ENCODE measurements at places on chromosomes 5 and 9.

DNA sequence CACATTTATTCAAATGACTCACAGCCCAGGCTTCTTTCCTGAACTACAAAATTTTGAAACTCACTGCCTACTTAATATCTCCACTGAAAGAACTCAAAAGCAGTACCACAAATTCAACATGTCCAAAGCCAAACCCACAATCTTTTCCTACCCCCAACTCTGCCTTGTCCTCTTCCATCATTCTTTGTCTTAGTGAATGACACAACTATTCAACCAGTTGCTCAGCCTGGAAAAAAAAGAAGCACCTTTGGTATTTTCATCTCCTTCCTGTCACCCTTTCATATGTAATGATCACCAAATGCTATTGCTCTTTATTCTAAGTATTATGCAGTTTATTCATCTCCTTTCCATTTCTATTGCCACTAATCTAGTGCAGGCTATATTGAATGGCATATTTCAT, 216.3 kb downstream of the TMEM232 start:
- no peaks in the 10 kb centered on the region for H3K36me3 ChIP-seq
- no peaks in the 10 kb centered on the region for H3K4me1 ChIP-seq
- H3K27ac ChIP-seq = no peak overlapping the region
- H3K4me3 ChIP-seq = no peak overlapping the region
- no peak for DNase-seq

GRCh38 chr9:98908897-98909634, 34.6 kb upstream of the COL15A1 start:
- no peaks in the 10 kb centered on the region for H3K36me3 ChIP-seq
- no peaks in the 10 kb centered on the region for H3K27me3 ChIP-seq
- H3K4me3 ChIP-seq = no peak overlapping the region
- no peak for DNase-seq
- H3K27ac ChIP-seq = peak overlapping the region; percentile 8

GRCh38 chr9:19429595-19429994, 20.8 kb downstream of the ACER2 start:
- H3K27me3 ChIP-seq = no peaks in the 10 kb centered on the region
- no peaks in the 10 kb centered on the region for H3K4me1 ChIP-seq
- H3K36me3 ChIP-seq = no peaks in the 10 kb centered on the region
- H3K4me3 ChIP-seq = no peak overlapping the region

- H3K4me3 ChIP-seq = no peak overlapping the region
- H3K4me1 ChIP-seq = no peaks in the 10 kb centered on the region
- DNase-seq = no peak
- H3K27me3 ChIP-seq = no peaks in the 10 kb centered on the region
- H3K36me3 ChIP-seq = no peaks in the 10 kb centered on the region
- no peak overlapping the region for H3K27ac ChIP-seq
Measured at GRCh38 chr9:21611891-21612290, 129.8 kb upstream of the IFNE start.

DNA sequence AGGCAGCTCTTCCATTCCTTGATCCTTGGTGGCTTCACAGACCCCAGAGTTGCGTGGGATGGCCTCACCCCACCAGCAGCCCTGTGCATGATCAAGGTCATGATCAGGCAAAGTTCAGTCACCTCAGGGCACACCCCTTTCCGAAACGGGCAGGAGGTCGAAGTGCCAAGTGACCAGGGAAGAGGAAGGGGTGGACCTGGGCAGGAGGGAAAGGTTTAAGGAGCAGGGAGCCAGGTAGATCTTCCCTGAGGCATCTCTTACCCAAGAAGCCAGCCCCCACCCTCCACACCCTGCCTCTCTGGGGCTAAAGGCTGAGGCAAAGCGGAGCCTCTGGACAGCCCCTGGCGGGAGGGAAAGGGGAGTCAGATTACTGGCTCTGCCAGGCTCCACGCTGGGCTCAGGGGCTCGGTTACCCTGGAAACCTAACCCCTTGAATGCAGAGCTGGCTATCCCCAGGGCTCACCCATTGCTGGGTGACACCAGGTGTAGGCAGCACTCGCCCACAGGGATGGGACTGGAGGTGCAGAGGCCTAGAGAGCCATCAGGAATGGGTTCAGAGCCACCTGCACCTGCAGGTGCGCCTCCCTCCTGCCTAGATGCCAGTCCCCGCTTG, 3.6 kb downstream of the MGAT4B start:
- no peak overlapping the region for H3K27ac ChIP-seq
- no peaks in the 10 kb centered on the region for H3K4me1 ChIP-seq
- DNase-seq = no peak
- no peaks in the 10 kb centered on the region for H3K36me3 ChIP-seq
- no peak overlapping the region for H3K4me3 ChIP-seq
- H3K27me3 ChIP-seq = no peaks in the 10 kb centered on the region

DNA sequence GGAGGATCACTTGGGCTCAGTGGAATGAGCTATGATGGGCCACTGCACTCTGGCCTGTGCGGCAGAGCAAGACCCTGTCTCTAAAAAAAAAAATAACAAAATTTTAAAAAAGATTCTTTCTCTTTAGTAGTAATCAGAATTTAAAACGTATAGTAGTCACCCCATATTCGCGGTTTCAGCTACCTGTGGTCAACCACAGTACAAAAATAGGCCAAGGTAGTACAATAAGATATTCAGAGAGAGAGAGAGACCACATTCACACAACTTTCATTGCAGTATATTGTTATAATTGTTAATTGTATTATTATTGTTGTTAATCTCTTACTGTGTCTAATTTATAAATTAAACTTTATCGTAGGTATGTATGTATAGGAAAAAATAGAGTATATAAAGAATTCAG, 18.7 kb downstream of the INIP start:
- no peaks in the 10 kb centered on the region for H3K4me1 ChIP-seq
- no peak overlapping the region for H3K27ac ChIP-seq
- H3K4me3 ChIP-seq = no peak overlapping the region
- DNase-seq = no peak
- H3K27me3 ChIP-seq = no peaks in the 10 kb centered on the region

DNA sequence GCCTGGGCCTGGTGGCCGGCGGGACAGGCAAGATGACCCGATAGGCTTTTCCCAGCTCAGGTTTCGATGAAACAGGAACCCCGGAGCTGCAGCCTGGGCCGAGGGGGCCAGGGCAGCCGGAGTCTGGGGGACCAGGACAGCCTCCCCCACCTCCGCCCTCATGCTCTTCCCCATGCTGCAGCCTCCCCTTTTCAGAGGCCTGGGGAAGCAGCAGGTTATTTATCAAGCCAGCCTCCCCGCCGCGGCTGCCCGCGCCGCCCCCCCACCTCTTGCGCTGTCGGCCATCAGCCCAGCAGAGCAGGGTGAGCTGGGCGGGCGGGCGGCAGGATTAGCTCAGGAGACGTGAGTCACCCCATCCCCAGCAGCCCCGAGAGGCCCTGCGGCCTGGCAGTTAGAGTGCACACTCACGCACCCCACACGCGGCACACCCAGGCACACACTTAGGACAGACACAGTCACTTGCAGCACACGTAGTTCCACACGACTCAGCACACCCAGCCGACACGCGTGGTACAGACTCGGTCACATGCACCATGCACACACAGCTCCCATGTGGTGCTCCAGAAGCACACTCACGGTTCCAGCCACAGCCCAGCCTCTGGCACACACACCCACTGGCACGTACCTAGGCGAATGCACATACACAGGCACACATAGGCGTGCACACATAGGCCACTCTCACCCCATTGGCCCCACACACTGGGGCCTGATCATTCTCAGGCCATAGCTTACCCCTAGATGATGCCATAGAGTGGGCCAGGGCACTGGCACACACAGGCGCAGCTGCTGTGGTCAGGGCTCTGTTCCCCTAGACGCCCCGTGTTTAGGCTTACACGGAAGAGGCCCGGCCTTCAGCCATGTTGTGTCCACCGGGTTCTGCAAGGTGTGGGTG, 13.0 kb downstream of the CXXC5 start:
- peak; percentile 90 for DNase-seq
- H3K27me3 ChIP-seq = no peaks in the 10 kb centered on the region
- H3K27ac ChIP-seq = peak overlapping the region; percentile 79
- peaks cover 31% of the 10 kb centered on the region for H3K4me1 ChIP-seq
- H3K36me3 ChIP-seq = no peaks in the 10 kb centered on the region

GRCh38 chr5:148864113-148864841, 37.9 kb downstream of the ADRB2 start:
- no peak overlapping the region for H3K4me3 ChIP-seq
- H3K27me3 ChIP-seq = no peaks in the 10 kb centered on the region
- no peak overlapping the region for H3K27ac ChIP-seq
- H3K36me3 ChIP-seq = no peaks in the 10 kb centered on the region
- no peak for DNase-seq
- H3K4me1 ChIP-seq = no peaks in the 10 kb centered on the region

- H3K4me1 ChIP-seq = no peaks in the 10 kb centered on the region
- no peak overlapping the region for H3K4me3 ChIP-seq
- no peak overlapping the region for H3K27ac ChIP-seq
- no peaks in the 10 kb centered on the region for H3K36me3 ChIP-seq
- no peaks in the 10 kb centered on the region for H3K27me3 ChIP-seq
Measured at GRCh38 chr5:168211936-168212335, 79.5 kb upstream of the WWC1 start.

DNA sequence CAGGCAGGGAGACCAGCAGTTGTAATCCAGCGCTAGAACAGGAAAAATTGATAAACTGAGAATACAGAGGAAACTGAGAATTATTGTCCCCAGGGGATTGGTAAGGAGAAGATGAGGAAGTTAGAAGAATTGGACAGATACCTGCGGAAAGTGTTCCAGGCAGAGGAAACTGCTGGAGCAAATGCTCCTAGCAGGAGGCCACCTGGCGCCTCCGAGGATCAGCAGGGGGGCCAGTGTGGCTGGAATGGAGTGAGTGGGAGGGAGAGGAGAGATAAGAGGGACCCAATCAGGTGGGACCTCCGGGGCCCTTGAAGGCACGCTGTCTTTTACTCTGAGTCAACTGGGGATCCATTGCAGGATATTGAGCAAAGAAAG, 695 bp upstream of the ANXA6 start:
- peak overlapping the region; percentile 88 for H3K27ac ChIP-seq
- H3K36me3 ChIP-seq = no peaks in the 10 kb centered on the region
- H3K4me3 ChIP-seq = peak overlapping the region; percentile 85

- H3K27me3 ChIP-seq = no peaks in the 10 kb centered on the region
- no peak overlapping the region for H3K4me3 ChIP-seq
- no peaks in the 10 kb centered on the region for H3K4me1 ChIP-seq
- no peaks in the 10 kb centered on the region for H3K36me3 ChIP-seq
- DNase-seq = no peak
Measured at GRCh38 chr5:146466521-146467349, 19.6 kb downstream of the TCERG1 start.

- no peaks in the 10 kb centered on the region for H3K27me3 ChIP-seq
- no peak for DNase-seq
- H3K4me1 ChIP-seq = no peaks in the 10 kb centered on the region
- H3K4me3 ChIP-seq = no peak overlapping the region
Measured at GRCh38 chr9:131432597-131433301, 38.9 kb downstream of the PRRC2B start.

GRCh38 chr9:21852754-21853153, 50.3 kb downstream of the MTAP start:
- no peaks in the 10 kb centered on the region for H3K4me1 ChIP-seq
- H3K27ac ChIP-seq = no peak overlapping the region
- no peaks in the 10 kb centered on the region for H3K36me3 ChIP-seq
- no peak overlapping the region for H3K4me3 ChIP-seq

- no peak overlapping the region for H3K4me3 ChIP-seq
- no peaks in the 10 kb centered on the region for H3K36me3 ChIP-seq
- DNase-seq = no peak
- H3K27ac ChIP-seq = no peak overlapping the region
Measured at GRCh38 chr9:32502464-32502863, 23.5 kb downstream of the RIGI start.
